ENCODE measurements at places on chromosomes 12 and 14.

DNA sequence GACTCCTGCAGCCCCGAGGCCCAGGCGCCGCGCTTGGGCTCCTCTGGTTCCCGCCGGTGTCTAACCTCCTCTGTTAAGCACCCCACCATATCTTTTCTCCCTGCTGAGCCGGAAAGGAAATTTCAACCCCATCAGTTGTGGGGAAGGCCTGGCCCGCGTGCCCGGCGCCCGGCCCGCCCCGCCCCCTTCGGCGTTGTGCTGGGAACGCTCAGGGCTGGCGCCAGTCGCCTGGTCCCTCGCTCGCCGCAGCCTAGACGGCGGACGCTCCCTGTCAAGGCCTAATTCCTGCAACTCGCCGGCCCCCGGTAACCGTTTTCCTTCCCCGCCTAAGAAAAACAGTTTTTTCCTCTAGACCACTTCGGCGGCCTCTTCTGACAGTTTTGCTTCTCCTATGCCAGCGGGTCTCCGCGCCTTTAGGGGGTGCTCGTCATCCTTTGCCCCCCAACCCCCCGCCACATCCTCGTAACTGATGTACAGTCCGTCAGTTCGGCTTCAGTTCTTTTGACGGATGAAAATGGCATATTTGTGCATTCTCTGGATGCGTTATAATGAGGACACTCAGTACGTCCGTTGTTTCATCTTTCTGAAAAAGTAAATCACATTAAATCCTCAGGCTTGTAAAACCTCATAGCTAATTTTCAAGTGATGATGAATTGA lies 506 bp upstream of the NAP1L1 start:
- no peak for DNase-seq

DNA sequence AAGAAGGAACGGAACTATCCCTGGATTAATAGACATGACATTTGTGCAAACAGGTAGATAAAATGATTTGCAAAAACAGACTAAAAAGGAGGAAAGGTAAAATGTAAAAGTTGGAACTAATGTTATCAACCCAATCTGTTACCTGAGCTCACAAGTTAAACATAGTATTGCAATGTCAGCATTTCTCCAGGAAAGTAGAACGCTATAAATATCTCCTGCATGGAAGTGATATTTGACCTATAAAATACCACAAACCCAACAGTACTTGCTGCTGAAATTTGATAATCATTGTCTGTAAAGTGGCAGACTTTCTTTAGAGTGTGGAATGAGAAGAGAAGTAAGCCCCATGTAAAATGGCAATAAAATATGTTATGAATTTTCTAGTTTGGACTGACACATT lies 1435.7 kb downstream of the LRFN5 start:
- DNase-seq = no peak

DNA sequence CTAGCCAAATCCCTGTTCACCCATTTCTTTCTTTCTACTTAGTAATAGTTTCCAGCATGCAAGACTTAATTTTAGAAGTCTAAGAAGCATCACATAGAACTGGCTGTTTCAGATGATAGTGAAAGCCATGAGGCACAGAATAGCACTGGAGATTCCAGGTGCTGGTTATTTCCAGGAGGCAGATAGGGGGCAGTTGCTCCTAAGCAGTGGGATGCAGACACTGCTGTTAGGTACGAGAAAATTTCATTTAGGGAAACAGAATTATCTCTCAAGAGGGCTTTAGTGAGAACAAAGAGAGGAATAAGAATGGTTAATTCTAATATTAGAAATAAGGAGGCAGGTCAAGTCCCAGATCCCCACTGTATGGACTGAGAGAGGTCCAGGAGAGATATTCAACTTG lies 3.6 kb upstream of the MDGA2 start:
- DNase-seq = no peak

DNA sequence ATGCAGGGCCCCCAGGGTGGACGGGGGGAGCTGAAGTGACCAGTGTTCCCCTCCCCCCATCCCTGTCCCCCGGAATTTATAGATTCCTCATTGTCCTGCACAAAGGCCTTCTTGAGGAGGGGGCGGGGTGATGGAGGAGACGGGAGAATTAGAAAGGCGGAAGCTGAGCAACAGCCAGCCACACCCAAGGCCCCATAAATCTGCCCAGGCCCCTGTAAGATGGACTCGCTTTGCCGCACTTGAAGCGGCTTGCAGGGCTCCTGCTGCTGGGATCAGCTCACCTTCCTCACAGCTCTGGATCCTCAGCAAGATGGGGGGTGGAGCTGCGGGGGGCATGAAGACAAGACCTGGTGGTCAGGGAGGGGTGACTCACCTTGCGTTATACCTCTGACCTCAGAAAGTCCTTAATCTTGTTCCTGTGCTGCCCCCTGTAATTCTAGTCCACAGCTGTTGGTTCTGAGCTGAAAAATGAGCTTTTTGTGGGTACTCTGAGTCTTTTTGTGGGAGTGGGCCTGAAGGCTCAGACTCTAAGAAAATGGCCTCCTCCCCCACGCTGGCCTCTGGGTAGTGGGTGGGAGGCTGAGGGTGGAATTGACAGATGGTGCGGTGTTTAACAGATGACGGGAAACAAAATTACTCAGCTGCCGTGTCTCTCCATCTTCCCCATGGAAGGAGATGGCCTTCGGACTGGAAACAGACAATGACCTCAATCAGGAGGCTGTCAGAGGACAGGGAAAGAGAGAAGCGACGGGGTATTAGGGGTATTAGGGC lies 15.8 kb upstream of the ANKRD33 start:
- no peak for DNase-seq

- no peak for DNase-seq
These were observed 149.9 kb downstream of the CALM1 start for GRCh38 chr14:90546767-90547166.

- no peak for DNase-seq
These were observed 2.3 kb downstream of the COCH start for GRCh38 chr14:30876692-30877091.

GRCh38 chr12:130704606-130705005 lies 11.5 kb downstream of the RIMBP2 start:
- DNase-seq = no peak

- DNase-seq = no peak
These were observed 43.8 kb upstream of the DACT1 start for GRCh38 chr14:58593977-58594376.

- DNase-seq = no peak
These were observed 12.6 kb downstream of the GPRC5A start for GRCh38 chr12:12903642-12904609.

DNA sequence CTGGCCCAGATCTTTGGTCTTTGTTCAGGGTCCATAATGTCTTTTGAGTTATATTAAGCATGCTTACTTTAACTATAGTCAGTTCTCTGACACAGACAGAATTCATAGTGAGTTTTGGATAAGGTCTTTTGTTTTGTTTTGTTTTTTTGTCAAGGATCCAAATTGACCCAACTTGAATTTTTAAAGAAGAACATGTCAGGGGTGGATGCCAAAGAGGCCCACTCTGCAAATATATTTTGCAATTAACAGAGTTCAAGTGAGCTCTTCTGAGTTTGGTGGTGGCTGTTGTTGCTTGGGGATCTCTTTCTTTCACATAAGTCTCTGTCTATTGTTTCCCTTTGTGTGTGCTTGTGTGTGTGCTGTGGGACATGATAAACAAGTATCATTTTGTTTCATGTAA lies 34.4 kb upstream of the PMCH start:
- no peak for DNase-seq

DNA sequence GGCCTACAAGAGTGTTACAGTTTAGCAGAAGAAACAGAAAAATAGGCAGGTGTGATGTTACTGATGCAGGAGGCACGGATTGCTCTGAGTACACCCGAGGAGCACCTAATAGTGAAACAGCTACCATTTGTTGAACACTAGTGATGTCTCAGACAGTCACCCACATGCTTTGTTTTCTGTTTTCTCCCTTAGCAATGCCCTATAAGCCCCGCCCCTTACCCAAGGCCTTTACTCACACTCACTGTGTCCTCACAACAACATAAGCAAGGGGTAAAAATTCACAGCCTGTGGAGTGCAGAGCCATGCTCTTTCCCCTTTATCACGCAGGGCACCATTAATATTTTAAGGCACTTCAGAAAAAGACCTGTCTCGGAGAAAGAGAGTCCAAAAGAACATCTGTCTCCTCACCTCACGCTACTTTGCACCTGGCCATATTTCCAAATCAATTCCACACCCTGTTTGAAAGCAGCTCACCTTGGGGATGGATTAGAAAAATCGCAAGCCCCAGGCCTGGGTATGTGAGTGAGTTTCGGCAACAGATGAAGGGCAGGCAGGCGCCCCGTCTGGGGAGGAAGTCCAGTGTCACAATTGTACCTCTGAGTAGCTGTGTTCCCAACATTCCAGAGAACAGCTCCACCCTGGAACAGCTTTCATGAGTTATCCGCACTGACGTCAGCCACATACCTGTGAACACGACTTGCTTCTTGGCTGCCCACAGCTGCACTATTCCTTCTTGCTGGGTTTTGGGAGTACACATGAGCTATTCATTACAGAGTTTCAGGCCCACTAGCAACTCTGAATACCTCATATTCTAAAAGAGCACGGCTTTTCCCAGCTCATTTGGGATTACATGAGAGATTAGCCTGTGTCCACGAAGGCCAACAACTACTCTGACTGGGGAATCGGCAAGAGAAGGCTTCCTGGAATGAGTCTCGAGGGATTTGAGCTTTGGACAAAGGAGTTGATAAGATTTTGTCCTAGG lies 26.0 kb downstream of the MAPK1IP1L start:
- DNase-seq = no peak
